Liver (tissue), 10 donors: ENCODE measurements at places on chromosomes 4 and X. TPM values are rescaled to one million over a fixed set of nuclear protein-coding genes. Genes with fewer than 3 reads are reported as not detected.
A peak's percentile ranks its signal among the peaks of the same experiment; 100 is the strongest.

GRCh38 chrX:148958901-148959300, 458.5 kb downstream of the AFF2 start:
- H3K36me3 ChIP-seq: no peaks in the 10 kb centered on the region
- H3K27ac ChIP-seq: no peak overlapping the region
- no peaks in the 10 kb centered on the region for H3K27me3 ChIP-seq
- DNase-seq: no peak

GRCh38 chrX:47562615-47563243, 1.7 kb downstream of the ARAF start:
- H3K4me3 ChIP-seq: no peak overlapping the region
- H3K36me3 ChIP-seq: peaks cover 6% of the 10 kb centered on the region
- peaks cover 17% of the 10 kb centered on the region for H3K4me1 ChIP-seq
- no peaks in the 10 kb centered on the region for H3K27me3 ChIP-seq
- H3K27ac ChIP-seq: no peak overlapping the region
- DNase-seq: no peak

DNA sequence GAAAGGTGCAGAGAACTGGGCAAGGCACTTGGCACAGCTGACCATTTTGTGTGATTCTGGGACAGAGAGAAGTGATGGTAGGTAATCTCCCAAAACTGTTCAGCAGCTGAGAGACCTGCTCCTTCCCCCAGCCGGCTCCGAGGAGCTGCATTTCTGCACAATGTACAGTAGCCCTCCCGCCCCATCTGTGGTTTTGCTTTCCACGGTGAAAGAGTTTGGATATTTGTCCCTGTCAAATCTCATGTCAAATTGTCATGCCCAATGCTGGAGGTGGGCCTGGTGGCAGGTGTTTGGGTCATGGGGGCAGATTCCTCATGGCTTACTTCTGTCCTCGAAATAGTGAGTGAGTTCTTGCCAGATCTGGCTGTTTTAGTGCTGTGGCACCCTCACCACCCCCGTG, 90.5 kb upstream of the CD99 start:
- H3K4me3 ChIP-seq: no peak overlapping the region
- no peaks in the 10 kb centered on the region for H3K36me3 ChIP-seq
- H3K27me3 ChIP-seq: no peaks in the 10 kb centered on the region
- H3K4me1 ChIP-seq: no peaks in the 10 kb centered on the region
- H3K27ac ChIP-seq: no peak overlapping the region
- DNase-seq: no peak

GRCh38 chr4:38320343-38320695, 343.7 kb upstream of the KLF3 start:
- H3K36me3 ChIP-seq: no peaks in the 10 kb centered on the region
- peaks cover 21% of the 10 kb centered on the region for H3K4me1 ChIP-seq
- DNase-seq: no peak
- peak overlapping the region; percentile 82 for H3K27ac ChIP-seq
- H3K4me3 ChIP-seq: no peak overlapping the region

Gene HPGDS
- total RNA-seq: 0.08 TPM

Gene SPANXC
- not detected for total RNA-seq

DNA sequence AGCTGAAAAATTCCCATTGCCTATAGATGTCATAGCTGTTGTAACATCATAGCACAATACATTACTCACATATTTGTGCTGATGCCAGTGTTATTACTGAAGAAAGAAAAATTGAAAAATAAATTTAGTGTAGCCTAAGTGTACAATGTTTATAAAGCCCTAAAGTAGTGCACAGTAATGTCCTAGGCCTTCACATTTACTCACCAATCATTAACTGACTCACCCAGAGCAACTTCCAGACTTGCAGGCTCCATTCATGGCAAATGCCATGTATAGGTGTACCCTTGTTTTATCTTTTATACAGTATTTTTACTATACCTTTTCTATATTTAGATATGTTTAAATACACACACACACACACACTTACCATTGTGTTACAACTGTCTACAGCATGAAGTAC, 265.4 kb upstream of the MAGEB18 start:
- no peaks in the 10 kb centered on the region for H3K27me3 ChIP-seq
- no peak for DNase-seq
- no peaks in the 10 kb centered on the region for H3K36me3 ChIP-seq
- H3K4me1 ChIP-seq: no peaks in the 10 kb centered on the region

GRCh38 chr4:15695240-15695699, 7.6 kb upstream of the BST1 start:
- no peaks in the 10 kb centered on the region for H3K27me3 ChIP-seq
- no peak overlapping the region for H3K27ac ChIP-seq
- no peak for DNase-seq
- no peaks in the 10 kb centered on the region for H3K36me3 ChIP-seq
- peaks cover 10% of the 10 kb centered on the region for H3K4me1 ChIP-seq

DNA sequence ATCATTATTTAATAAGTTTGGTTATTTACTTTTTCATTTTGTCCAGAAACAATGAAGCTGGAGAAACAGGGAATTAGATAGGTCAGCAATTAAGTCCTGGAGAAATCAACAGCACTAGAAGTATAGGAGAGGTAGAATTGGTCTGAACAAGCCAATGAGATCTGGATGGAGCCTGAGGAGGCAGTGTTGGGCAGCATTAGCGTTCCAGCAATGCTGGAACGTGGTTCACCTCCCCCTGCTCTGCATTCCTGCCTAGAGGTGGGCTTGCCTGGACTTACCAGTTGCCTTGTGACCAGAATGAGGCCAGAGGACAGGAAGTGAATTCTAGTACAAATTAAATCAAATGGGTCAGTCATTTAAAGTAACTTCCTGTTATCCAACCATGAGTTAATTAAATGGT, 4.6 kb downstream of the RASSF6 start:
- H3K27ac ChIP-seq: no peak overlapping the region
- DNase-seq: no peak
- H3K4me1 ChIP-seq: peaks cover 7% of the 10 kb centered on the region
- no peaks in the 10 kb centered on the region for H3K27me3 ChIP-seq

Gene SPANXA1
- total RNA-seq: not detected

DNA sequence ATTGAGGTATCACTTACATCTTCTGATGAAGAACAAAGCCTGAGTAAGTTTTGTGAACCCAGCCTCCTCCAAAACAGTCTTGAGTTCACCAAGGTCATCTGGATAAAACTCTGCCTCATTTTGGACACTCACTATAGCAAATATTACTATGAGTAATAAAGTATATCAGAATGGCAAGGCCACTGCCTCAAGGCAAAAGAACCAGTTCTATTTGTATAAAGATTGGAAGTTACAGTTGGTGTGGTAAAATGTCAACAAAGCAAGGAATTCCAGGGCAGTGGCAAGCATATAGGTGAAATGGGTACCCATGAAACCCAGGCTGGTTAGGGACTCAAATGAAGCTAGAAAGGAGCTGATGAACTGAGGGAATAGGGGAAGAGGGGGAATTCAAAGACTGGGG, 2.4 kb upstream of the ARHGEF6 start:
- H3K27me3 ChIP-seq: no peaks in the 10 kb centered on the region
- no peaks in the 10 kb centered on the region for H3K36me3 ChIP-seq
- H3K4me3 ChIP-seq: no peak overlapping the region
- no peaks in the 10 kb centered on the region for H3K4me1 ChIP-seq
- no peak overlapping the region for H3K27ac ChIP-seq

Gene TMPRSS11A
- total RNA-seq: not detected

DNA sequence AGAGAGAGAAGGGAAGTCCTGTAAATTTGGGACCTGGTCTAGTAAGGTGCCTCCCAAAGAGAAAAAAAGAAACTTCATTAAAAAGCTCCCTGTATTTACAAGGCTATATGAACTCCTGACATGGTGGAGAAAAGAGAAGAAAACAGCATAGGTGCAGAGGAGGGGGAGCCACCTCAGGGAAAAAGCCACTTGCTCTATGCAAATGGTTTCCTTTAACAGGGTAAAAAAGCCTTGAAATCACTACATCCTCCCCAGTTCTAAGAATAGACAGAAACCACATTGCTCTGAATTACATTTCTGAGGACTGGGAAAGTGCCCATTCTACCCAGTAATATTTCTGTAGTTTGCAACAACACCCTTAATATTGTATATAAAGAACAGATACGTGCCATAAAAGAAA, 165.5 kb downstream of the KLF8 start:
- DNase-seq: no peak
- no peaks in the 10 kb centered on the region for H3K36me3 ChIP-seq
- H3K27ac ChIP-seq: no peak overlapping the region
- H3K4me3 ChIP-seq: no peak overlapping the region

DNA sequence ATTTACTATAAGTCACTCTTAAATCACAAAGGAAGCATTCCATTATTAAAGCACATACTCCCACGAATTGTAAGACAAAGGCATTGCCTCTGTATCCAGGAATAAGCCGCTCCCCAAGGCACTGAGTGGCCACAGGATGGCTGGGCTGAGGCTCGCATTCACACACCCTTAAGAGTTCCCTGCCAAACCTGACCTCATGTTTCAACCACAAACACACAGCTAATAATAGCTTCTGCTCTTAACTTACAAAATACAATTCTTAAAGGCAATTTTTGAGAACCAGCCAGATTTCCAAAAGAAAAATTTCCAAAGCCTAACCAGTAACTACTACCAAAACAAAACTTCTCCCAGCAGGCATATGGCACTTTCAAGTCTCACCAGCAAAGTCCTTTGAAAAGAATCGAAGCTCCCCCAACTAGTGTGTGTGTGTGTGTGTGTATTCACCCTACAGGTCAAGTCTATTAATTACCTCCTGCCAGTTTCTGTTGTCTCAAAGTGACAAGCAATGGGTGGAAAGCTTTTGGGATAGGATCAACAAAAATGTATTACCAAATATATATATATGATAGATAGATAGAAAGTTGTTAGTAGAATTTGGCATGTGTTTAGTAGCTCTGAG, 36.0 kb downstream of the ARHGAP6 start:
- no peak overlapping the region for H3K27ac ChIP-seq
- no peak for DNase-seq
- no peaks in the 10 kb centered on the region for H3K27me3 ChIP-seq
- H3K4me1 ChIP-seq: no peaks in the 10 kb centered on the region

DNA sequence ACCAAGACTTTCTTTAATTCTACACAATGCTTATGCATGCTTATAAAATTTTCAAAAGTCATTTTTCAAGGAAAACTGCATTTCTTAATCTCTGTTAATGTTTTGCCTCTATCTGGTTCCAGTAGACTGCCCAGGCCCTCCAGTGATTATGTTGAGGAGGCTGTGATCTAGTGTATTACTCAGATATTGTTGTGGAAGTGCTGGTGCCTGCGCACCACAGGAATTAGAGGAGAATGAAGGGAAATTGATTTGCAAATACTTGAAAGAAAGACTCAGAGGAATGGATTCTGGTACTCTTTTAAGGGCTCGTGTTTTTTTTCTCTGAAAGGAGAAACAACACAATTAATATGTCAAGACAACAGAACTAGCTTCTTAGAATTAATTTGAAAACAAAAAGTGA, 1015.1 kb downstream of the RPA4 start:
- H3K4me3 ChIP-seq: no peak overlapping the region
- H3K36me3 ChIP-seq: no peaks in the 10 kb centered on the region
- H3K27me3 ChIP-seq: peaks cover 4% of the 10 kb centered on the region
- DNase-seq: no peak
- H3K27ac ChIP-seq: no peak overlapping the region
- H3K4me1 ChIP-seq: no peaks in the 10 kb centered on the region

Gene SMIM31
- total RNA-seq: not detected

DNA sequence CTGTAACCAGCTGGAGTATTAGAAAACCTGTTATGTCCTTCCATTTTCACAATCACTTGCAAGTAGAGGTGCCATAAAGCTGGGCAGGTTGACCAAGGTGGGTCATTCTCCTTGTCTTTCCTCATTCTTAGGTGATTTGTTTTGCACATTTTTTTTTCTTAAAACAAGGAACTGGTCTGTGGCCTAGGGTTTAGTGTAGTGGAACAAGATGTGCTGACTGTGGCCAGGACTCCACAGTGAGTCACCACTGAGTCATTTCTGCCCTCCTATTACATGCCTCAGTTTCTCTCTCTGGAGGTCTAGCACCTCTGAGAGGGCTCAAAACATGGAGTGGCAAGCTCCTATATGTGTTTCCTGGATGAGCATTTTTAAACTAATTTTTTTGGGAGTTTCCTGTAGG, 355.9 kb downstream of the GPM6A start:
- DNase-seq: no peak
- no peaks in the 10 kb centered on the region for H3K4me1 ChIP-seq
- no peaks in the 10 kb centered on the region for H3K27me3 ChIP-seq

Gene SMR3A
- not detected for total RNA-seq

DNA sequence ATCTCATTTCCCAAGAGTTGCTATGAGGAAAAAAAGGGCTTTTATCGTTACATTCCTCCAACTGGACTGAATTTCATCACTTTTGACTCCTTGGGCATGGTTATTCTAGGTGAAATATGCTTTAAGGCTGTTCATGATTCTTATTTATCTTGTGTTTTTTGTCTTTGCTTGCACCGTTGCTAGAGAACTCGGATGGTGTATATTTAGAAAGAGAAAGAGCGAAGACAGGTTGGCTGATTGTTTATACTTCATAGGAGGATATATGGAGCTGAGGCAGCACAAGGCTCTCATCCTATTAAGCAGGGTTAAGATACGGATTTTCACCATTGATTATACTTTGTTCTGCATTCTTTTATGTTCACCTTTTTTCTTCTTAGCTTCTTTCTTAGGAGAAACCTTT, 94.9 kb upstream of the GEMIN8 start:
- H3K27me3 ChIP-seq: no peaks in the 10 kb centered on the region
- no peak overlapping the region for H3K4me3 ChIP-seq
- DNase-seq: no peak

Gene STOX2
- total RNA-seq: 1.6 TPM

DNA sequence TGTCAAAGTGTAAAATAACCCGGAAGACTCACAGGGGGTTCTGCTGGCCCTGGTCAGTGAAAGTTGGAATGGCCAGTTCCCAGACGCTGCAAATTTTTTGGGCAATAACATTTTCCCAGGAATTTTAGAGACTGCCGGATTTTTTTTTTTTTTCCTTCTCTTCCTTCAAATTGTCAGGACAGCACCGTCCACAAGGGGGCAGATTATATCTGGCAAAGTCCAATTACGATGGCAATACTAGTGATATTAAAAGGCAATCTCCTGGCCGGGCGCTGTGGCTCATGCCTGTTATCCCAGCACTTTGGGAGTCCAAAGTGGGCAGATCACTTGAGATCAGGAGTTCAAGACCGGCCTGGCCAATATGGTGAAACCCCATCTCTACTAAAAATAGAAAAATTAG, 20.5 kb downstream of the SLC25A5 start:
- no peak overlapping the region for H3K27ac ChIP-seq
- peak; percentile 42 for DNase-seq
- no peak overlapping the region for H3K4me3 ChIP-seq
- no peaks in the 10 kb centered on the region for H3K4me1 ChIP-seq

DNA sequence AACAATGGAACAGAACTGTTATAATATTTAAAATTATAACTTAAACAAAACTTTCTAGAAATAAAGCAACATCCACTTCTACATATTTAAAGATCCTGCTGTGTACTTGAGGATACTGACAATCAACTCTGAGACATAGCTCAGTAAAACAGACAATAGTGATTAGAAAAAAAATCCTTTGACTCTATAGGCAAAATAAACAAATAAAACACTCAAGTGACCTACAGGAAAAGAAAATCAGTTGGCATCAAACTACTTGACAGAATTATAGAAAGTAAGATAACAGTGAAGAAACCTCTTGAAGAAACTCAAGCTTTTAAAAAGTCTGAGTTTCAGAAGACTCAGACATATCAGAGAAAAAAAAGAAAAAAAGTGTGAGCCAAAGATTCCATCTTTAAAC, 55.9 kb upstream of the THOC2 start:
- H3K27ac ChIP-seq: no peak overlapping the region
- DNase-seq: no peak
- no peaks in the 10 kb centered on the region for H3K27me3 ChIP-seq
- no peak overlapping the region for H3K4me3 ChIP-seq
- H3K36me3 ChIP-seq: no peaks in the 10 kb centered on the region

GRCh38 chr4:36374836-36375511, 93.6 kb downstream of the DTHD1 start:
- no peaks in the 10 kb centered on the region for H3K4me1 ChIP-seq
- H3K27ac ChIP-seq: no peak overlapping the region
- H3K4me3 ChIP-seq: no peak overlapping the region
- H3K27me3 ChIP-seq: no peaks in the 10 kb centered on the region
